ENCODE measurements at places on chromosomes 11 and 22.

DNA sequence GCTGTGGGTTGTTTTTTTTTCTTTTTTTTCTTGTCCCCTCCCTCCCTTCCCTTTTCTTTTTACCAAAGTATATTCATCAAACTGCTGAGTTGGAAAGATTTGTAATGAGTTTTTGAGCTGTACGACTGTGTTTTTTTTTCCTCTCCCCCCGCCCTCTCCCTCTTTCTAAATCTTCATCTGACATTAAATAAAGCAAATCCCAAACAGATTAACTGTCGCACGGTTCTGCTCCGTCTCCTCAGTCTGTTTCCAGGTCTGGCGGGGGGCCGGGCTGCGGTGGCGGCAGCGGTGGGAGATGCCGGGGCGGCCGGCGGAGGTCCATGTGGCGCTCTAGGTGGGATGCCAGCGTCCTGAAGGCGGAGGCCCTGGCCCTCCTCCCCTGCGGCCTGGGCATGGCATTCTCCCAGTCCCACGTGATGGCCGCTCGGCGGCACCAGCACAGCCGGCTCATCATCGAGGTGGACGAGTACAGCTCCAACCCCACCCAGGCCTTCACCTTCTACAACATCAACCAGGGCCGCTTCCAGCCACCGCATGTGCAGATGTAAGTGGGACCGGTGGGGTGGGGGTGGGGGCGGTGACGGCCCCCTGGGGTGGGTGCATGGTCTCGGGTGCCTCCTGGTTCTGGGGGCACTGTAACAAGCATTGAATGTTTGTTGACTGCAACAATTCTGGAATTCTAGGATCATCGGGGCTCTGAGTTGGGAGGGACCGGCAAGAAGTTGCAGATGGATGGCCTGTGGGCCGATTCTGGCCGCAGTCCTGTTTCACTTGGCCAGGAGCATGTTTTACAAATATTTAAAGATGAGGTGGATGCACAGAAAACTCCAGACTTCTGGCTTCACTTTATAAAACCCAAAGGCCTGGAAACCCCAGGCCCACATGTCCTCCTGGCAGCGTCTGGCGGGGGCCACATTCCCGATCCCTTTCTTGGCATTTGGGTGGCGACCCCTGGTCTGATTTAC lies 13.1 kb downstream of the MPPED1 start:
- DNase-seq: no peak

- DNase-seq: no peak
Measured at GRCh38 chr22:23749841-23750301, 1.0 kb downstream of the ZNF70 start.

DNA sequence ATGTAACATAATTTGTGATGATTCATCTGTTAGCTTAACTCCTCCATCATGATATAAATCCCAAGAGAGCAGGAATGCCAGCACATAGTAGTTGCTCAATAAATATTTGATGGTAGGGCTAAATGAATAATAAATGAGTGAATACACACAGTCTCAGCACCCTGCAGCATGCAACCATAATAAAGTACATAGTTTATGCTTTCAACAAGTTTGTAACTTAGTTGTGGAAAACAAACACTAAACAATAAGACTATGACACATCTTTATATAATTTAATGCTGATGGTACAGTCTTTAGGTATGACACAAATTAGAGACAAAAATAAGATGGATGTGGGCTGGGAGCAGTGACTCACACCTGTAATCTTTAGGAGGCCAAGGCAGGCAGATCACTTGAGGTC lies 3.8 kb downstream of the ALKBH8 start:
- no peak for DNase-seq

- no peak for DNase-seq
Measured at GRCh38 chr11:59416613-59417012, 9.6 kb downstream of the OR5A2 start.

DNA sequence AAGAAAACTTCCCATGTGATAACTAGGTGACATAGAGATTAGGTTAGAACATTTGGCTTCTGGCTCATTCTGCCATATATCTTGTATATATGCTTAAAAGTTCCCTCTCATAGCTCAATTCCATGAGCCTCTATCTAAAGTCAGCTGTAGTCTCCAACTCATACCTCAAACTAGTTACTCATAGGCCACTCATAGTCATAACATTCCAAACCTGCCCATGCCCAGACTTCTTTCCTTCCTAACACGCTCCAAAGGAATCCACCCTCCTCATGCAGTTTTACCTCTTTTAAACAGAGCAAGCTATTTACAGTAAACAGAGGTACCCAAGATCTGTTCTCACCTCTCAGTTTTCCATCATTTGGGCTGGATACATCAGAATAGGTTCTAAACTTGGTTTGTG lies 39.4 kb downstream of the GLYATL2 start:
- no peak for DNase-seq

Measured in NCI-H69 (cell line).